ENCODE measurements at places on chromosomes 2 and 18.

DNA sequence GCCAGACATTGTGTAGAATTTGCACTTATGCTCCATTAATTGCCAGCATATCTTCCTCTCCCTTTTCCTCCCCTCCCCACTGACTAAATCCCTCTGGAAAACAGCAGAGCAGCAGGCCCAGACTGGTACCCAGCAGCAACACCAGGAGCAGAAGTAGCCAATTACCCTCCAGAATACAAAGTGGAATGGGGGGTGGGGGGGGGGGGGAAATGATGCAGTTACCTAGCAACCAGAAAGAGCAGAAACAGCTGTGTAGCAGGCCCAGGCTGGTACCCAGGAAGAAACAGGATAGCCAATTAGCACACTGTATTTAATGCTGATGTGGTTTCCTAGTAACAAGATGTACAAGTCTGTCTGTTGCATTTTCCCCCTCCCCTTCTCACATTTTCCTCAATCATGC is 52.3 kb downstream of the KLF7 start:
- no peak for DNase-seq

DNA sequence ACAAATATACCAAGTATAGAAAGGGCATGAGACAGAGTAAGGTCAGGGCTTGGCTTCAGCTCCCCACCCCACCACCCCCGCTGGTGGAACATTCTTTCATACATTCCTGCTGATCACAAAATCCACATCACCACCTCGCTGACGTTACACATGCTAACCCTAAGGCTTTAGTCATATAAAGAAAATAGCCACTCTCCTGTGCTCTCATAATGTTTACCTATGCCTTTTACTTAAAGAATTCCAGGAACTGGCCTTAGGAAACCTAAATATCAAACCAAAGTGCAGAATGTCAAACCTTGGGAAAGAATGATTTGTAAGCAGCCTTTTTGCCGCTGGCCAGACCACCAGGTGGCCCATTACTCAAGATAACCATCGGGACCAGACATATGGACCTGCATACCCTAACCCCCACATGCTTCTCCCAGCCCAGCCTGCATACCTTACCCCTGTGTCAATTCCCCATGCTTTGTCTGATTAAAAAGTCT is 136.3 kb upstream of the SLC39A10 start:
- no peak for DNase-seq

DNA sequence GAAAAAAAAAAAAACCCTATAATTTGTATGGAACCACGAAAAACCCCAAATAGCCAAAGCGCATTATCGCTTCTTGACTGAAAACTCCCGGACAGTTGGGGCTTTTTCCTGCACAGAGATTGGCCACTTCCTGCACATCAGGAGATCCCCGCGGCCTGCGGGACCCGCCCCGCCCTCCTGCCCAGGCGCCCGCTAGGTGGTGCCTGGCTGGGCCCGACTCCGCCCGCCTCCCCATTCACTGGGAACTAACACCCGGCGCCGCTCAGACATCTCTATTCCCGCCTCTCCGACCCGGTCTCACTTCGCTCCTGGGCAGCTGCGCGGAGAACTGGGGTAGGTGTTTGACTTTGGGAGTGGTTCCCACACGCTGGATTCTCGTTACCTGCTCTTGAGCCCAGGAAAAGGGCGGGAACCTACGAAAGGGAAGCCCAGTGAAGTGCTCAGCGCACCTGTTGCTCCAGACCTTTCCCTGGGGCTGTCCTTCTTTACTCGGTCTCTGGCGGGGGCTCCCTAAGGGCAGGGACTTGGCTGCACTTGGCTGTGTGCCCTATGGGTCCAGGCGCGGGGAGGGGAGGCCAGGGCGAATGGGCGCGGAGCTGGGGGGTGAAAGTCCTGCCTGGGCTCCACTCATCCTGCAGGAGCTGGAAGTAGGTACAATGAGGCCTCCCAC is at the start of gene HMSD:
Gene HMSD, plus strand, starts transcription at position 234 of the 670 bp plus-strand sequence. CDS start 4,155 bp downstream, outside the sequence.
- no peak for DNase-seq

GRCh38 chr18:62224229-62224628 is 37.2 kb downstream of the RELCH start:
- no peak for DNase-seq

DNA sequence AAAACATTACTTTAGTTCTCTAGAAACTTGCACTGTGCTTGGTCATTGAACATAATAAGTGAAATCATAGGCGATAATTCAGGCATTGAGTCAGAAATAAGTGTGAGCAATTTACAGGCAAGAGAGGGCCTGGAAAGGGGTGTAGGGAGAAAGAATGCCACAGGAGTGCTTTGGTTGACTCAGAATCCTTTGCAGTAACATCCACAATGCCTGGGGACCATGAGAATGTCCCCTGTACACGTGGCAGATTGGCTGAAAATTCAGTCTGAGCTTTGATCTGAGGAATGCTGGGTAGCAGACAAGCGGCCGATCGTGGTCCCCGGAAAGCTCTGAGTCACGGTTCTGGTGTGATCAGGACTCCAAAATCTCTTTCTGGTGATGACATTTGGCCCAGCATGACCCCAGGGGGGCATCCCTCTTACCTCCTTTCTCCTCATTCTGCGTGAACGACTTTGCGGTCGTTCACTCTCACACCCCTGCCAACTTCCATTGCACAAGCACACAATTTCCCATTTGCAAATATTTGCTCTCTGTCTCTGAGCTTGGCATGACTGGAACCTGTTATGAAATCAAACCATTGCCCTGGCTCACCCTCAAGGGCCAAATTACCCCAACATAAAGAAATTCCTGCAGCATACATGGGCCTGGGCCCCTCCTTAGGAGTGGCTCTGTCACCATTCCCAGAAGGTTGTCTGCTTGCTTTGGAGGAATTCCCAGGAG is 305.0 kb upstream of the EPAS1 start:
- no peak for DNase-seq

- no peak for DNase-seq
These were observed 137.1 kb downstream of the CTIF start for GRCh38 chr18:48675912-48676311.

GRCh38 chr2:10932345-10933151 is 20.8 kb downstream of the KCNF1 start:
- DNase-seq = no peak

DNA sequence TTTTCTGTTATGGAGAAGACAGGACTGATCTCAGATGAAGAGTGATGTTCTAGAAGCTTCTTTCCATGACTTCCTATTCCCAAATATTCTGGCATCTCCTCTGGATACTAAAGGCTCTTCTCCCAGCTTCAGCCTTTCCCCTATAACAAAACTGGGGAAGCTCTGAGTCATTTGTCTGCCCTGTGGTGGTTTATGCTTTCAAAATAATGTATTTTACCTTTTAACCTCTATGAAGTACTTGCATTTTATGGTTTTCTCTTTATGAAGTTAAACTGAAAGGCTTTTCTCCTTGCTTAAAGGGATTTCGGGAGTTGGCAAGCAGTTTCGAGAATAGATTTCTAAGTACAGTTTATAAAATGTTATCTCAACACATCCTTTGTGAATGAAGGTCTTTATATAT is 104.4 kb downstream of the TANC1 start:
- no peak for DNase-seq

- no peak for DNase-seq
These were observed 8.8 kb downstream of the SIGLEC15 start for GRCh38 chr18:45834306-45834705.

DNA sequence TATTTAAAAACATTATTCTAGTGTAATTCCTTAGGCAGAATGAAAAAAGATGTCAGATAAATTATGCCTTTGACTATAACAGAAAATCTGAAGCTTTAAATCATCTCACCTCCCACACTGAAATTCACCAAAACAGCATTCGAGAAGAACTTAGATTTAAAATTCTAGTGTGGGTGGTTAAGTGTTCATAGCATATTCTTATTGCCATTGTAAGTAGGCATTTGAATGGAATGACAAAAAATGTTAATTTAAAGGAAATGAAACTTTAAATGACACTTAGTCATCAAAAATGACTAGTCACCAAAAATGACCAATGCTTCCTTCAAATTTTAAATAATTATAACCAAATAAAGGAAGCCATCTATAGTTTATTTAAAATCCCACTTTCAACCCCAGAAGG is 7.0 kb upstream of the ZNF407 start:
- no peak for DNase-seq

DNA sequence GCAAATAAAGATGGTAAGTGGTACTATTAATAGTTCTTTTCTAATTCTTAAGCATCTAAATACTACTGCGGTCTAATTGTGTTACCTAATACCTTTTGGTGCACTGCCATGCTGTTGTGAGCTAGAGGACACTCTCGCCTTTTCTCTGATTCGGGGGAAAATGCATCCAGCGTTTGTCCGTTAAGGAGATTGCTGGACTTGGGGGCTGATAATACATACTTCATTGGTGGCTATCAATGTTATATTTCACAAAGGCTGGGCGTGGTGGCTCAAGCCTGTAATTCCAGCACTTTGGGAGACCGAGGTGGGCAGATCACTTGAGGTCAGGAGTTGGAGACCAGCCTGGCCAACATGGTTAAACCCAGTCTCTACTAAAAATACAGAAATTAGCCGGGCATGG is 141.7 kb upstream of the TWIST2 start:
- no peak for DNase-seq

- DNase-seq = no peak
These were observed 49.9 kb upstream of the DAPL1 start for GRCh38 chr2:158745067-158745865.

GRCh38 chr2:206250041-206250897 is 24.2 kb upstream of the ZDBF2 start:
- no peak for DNase-seq

GRCh38 chr2:68806511-68807109 is 64.6 kb downstream of the BMP10 start:
- no peak for DNase-seq

- DNase-seq = no peak
These were observed 10.3 kb upstream of the ALPK2 start for GRCh38 chr18:58639237-58639636.

DNA sequence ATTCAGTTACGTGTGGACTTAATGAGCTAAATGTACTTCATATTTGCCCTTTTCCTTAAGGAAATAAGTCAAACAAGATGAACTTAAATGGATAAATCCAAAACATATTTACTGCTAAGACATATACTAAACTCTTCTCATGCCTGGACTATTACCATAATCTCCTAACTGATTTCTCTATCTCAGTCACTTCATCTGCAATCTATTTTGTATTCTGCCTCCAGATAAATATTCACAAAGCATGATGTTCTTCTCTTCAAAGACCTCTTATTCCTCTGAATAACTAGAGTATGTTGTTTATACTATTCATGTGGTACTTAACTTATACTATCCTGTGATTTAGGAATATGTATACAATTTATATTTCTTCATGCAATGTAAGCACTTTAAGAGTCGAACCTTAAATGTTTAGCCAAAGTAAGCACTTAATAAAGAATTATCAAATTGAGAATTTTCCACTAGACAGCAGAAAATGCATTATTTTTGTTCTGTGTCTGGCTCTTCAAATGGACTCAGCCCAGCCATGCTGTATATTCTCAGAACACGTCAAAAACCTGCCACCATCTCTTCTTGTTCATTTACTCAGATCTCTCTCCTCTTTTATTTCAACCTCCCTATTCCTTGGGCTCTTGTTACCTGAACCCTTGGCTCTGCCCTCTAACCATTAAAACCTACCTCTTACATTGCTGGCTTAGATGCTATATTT is 79.9 kb upstream of the ARHGAP28 start:
- no peak for DNase-seq

DNA sequence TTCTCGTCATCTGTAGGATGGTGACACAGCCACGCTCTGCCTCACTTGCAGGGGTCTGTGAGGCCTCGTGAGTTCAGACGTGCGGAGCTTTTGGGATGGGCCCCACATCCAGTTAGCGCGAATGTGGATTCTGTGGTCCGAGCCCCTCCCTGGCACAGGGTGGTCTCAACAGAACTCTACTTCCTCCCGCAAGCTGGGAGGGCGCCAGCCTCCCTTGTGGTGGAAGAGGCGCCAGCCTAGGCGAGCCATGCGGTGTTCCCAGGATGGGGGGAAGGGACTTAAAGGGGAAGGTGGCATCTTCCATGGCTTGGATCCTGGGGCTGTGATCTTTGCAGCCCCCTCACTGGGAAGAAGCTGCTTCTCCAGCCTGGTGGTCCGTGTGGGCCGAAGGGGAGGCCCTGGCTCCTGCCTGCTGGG is 1.4 kb downstream of the SNORC start:
- DNase-seq = no peak
